CD8-positive, alpha-beta T cell (primary cell): ENCODE measurements at places on chromosomes 6 and 20. TPM values are rescaled to one million over a fixed set of nuclear protein-coding genes. Genes with fewer than 3 reads are reported as not detected.

DNA sequence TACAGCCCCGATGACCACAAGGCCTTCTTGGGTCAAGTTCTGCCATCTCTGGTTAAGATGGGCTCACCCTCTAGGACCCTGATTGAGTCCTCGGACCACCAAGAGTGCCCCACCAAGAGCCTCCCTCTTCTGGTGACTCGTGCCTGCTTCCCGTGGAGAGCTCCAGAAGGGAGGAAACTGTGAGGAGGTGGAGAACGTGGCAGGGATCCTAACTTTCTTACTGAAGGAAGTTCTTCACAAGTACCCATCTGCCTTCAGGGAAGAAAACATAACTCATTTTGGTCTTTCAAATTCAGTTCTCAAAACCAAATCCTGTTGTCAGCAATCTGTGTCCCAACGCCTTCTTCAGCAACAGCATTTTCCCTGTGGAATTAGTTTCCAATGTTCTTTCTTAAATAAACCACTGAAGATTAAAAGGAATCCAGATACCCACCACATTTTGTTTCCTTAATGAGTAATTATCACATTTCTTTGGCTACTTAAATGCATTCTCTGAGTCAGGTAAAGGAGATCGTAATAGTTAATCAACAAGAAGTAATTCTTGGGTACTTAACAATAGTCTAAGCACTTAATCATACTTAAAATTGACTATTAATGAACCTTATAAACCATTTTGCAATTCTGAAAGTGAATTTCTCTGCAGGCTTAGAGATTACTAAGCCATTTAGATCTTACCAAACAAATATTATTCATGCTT is 185.8 kb upstream of the SGK1 start:
- DNase-seq = no peak

DNA sequence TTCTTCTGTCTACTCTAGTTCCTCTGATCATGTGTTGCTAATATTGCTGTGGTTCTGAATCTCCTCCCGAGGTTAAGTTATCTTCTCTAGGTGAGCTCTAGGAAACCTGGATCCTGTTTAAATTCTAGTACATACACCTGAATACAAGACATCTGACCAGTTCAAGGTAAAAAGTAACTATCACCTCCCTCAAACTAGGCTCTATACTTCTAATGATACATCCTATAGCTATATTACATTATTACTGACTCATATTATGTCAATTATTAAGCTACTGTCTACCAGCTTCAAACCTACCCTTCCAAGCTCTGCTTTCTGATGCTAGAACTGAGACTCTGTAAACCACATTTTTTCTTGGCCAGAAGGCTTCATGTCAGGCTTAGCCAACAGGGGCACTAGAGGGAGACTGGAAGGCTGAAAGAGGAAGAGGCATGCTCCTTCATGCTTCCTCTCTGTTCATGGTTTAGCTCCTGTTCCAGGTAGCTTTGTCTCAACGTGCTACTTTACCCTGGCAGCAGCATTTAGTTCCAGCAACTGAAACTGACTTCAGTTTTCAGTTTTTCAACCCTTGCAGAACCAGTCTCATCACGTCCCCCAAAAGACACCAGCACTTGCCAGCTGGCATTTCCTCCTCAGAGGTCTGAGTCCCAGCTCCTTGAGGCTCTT is 148.4 kb upstream of the TOP1 start:
- no peak for DNase-seq

DNA sequence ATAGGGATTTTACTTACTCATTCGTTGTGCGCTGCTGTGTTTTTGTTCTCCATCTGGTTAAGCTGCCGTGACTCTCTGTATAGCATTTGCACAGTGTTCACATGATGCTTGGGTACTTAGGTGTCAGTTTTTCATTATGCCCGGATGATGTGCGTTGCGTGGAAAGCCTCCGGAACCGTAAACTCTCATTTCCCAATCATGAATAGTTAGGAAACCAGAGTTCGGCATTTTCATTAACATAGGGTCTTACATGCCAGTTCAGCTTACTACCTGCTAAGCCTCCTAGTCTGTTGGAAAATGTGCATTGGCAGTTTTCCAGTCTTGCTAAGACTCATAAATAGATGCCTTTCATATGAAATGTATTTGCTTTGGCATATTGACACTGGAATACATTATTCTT is 483.4 kb upstream of the FLRT3 start:
- no peak for DNase-seq

- DNase-seq = no peak
These were observed 65.3 kb downstream of the GRIK2 start for GRCh38 chr6:101458826-101459225.

DNA sequence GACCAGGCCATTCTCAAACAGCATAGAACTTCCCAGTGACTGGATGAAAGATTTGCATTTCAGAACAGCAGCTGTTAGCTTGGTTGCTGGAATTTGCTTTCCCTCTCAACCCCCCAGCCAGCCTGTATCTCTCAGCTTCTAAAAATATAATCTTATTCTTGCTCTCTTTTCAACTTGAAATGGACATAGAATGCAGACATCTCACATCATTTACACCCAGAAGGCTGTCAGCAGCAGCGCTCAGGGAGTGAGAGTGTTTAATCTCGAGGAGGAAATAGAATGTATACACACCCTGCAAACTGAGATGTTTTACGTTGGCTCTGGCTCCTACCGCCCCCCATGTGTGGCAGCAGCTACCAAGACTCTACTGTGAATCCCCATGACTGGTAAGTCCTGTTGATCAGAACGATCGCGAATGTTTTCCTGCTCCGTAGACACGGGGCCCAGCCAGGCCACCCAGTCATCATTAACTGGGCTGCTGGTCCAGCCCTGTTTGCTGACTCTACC is 163.4 kb upstream of the SLC24A3 start:
- no peak for DNase-seq

DNA sequence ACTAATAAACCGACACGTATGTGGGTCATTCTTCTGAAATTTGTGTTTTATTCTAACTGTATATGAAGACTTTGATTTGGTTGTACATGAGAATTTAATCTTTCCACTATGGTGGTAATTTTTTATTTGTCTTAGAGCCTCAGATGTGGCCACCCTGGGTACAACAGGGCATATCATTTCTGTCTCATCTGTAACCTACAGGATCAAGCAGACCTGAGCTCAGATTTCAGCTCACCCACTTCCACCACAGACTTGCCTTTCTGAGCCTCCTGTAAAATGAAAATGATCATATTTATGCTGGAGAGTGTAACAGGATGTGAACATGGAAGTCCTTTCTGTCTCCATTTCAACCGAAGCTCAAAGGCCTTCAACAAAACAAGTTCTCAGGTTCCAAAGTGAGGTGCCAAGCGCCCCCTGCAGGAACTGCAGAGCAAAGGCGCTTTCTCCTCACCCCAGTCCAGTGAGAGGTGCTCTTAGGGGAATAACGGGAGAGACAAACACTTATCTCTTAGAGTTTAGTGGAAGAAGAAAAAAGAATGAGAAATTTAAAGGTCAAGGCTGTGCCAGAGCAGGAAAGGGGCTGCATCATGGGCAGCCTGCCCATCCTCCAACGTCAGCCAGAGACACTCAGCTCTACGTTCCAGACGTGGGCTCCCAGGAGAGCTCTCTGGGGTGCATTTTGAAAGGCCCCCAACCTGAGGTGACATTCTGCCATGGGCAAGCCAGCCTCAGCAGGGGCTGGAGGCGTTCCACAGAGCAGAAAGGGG is 23.0 kb upstream of the CD24 start:
- DNase-seq = peak; percentile 45

Gene ECT2L
- not detected for total RNA-seq

Gene CPXM1
- total RNA-seq = 0.38 TPM

Gene MTCH1
- 267 TPM for total RNA-seq

Gene PTK7
- 11.5 TPM for total RNA-seq
